ENCODE measurements at places on chromosomes 12 and 14.

GRCh38 chr12:107545737-107546353 lies 139.8 kb upstream of the PWP1 start:
- DNase-seq: peak; percentile 47

GRCh38 chr12:92612611-92613010 lies 90.2 kb upstream of the PLEKHG7 start:
- DNase-seq: no peak

GRCh38 chr14:66833816-66834215 lies 325.9 kb downstream of the GPHN start:
- no peak for DNase-seq

DNA sequence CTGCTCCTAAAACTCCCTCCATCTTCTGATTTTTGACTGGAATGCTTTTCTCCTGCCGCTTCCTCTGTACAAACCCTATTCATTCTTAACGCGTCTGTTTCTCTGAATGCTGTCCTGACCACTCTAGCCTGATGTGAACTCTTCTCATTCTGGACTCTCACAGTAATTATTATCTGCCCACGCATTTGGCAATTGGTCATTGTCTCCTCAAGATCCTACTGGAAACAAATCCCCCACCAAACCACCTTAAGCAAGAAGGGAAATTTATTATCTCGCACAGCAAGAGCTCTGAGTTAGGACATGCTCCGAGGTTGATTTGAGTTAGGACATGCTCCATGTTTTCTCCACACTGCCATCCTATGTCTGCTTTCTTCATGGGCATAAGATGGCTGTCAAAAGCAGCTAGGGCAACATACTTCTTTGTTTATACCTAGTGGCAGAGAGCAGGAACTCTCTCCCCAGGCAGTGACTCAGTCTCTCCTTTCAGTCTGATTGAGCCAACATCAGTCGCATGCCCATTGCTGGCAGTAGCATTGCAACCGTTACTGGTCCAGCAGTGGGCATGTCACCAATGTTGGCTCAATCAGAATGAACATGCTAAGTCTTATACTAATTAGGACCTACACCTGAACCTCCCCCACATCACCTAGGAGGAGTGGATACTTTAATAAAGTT lies 102.2 kb downstream of the SSPN start:
- DNase-seq: no peak

- no peak for DNase-seq
Observed at GRCh38 chr14:25607192-25607591, 557.2 kb upstream of the STXBP6 start.

- no peak for DNase-seq
Observed at GRCh38 chr12:92623386-92623785, 79.4 kb upstream of the PLEKHG7 start.

GRCh38 chr14:64478634-64479250 lies 13.4 kb downstream of the AKAP5 start:
- peak; percentile 21 for DNase-seq

DNA sequence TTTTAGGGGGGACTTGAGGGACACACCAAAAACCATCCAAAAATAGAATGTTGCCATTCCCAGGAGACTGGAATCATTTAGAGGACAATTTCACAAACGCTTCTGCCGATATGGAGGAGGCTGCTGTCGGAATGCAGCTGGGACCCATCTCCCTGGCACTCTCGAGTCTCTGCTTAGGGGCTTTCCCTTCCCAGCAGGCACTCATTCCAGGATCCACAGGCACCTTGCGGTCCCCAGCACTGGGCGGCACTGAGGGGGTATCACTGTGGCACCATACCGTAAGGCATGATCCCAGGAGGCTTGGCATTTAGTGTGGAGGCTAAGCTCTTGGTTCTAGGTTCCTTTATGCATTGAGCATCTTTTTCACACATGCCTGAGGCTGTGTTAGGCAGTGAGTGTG lies 36.6 kb upstream of the LTBP2 start:
- DNase-seq: no peak

DNA sequence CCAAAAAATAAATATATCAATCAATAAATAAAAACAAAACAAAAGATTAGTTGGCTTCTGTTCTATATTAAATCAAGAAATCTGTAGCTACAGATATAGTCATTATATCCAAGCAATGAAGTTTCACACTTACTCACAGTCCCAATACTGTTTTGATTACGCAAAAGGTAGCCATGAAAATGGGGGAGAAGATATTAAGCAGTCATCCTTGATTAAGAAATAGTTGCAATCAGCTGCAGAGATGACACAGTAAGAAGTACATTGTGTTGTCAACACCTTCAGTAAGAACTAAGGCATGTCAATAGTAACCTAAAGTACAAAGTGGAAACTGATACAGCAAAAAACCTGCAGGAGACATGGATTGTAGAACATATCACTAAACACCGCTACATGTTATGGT lies 11.0 kb upstream of the RHOJ start:
- DNase-seq: no peak

DNA sequence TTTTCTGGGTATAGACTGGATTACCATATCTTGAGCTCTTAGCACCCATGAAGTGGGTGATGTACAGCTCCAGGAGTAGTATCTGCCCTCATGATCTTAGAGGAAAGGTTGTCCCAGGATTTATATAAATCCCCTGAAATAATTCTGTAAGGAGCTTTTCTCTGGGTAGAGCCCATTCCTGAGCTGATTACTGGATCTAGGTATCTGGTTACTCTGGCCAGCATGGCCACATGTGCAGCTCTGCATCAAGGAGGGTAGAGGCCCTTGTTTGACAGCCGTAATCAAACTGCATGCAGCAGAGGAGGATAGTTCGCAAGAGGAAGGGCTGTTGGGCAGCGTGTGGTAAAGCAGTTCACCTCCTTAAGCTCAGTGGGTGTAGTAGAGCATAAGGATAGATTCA lies 8.5 kb downstream of the COX14 start:
- DNase-seq: no peak

GRCh38 chr12:47941871-47942613 lies 21.4 kb upstream of the TMEM106C start:
- no peak for DNase-seq

- no peak for DNase-seq
Observed at GRCh38 chr14:51639668-51640316, 11.9 kb upstream of the FRMD6 start.

DNA sequence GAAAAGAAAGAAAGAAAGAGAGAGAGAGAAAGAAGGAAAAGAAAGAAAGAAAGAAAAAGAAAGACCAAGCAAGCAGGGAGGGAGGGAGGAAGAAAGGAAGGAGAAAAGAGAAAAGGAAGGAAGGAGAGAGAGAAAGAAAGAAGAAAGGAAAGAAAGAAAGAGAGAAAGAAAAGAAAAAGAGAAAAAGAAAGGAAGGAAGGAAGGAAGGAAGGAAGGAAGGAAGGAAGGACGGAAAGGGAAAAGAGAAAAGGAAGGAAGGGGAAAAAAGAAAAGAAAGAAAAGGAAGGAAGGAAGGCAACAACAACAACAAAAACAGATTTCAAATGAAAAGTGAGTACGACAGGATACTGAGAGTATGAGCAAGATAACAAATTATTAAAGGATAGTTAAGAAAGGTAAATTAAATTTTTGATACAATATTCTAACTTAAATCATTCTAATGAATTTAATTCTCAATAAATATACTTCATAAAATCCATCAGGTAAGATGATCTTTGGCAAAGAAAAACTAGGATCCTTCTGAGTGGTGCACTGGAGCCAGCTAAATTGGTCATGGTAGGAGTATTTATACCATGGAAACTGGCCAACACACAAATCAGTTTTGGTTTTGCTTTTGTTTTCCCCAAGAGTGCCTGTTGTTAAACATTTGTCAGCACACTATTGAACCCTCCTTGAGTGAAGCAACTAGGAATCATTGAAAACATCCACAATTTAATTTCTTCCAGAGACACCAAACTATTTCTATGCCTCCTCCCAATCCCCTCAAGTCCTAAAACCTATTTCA lies 56.1 kb upstream of the DYRK2 start:
- peak; percentile 60 for DNase-seq

DNA sequence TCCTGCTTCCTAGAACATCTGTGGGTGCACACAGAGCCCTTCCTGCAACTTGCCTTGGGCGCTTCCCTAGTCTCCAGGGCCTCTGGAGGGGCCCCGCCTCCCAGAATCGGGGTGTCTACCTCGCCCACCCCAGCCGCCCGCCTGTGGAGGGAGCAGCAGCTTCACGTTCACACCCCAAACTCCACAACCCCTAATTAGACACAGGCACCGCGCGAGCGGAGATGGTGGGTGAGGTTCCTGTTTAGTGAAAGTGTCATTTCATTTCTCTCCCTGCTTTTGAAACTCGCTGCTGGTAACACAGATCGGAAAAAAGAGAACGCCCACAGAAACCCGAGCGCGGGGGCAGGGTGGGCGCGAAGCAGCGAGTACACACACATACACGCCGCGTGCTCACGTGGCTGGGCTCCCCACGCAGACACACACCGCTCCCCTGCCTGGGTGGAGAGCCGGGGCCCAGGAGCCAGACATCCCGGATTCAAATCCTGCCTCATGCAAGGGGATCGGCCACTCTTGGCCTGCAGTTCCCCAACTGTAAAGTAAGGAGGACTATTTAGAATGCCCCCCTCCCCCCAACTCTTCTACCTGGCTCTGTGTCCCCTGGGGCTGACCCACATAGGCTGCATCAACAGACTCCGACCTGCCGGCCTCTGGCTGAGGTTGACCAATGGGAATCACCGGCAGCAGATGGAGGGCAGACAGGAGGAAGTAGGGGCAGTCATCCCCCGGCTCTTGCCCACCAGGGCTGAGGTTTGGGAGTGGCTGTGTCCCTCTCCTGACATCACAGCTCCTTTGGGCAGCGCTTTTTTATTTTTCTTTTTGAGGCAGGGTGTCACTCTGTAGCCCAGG lies 79.2 kb upstream of the NCOR2 start:
- DNase-seq: no peak

DNA sequence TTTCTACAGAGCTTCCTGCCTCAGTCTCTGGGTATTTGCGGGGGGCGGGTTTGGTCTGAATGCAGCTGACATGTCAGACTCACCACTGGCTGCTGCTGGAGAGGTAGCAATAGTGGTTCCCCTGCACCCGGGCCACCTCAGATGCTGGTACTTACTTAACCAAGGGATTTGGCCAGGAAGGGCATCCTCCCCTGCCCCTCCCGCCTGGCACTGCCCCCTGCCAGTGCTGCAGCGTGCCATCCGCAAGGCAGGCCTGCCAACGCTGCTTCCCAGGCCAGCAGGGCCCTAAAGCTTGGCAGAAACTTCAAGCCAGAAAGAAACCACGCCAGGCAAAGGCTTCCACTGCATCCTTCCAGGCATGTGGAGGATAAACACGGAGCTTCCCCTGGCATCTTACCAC lies 22.1 kb downstream of the RAB35 start:
- no peak for DNase-seq

- DNase-seq: no peak
Observed at GRCh38 chr12:67449591-67450052, 180.5 kb downstream of the CAND1 start.

GRCh38 chr12:112347581-112347982 lies 34.6 kb downstream of the HECTD4 start:
- peak; percentile 89 for DNase-seq

DNA sequence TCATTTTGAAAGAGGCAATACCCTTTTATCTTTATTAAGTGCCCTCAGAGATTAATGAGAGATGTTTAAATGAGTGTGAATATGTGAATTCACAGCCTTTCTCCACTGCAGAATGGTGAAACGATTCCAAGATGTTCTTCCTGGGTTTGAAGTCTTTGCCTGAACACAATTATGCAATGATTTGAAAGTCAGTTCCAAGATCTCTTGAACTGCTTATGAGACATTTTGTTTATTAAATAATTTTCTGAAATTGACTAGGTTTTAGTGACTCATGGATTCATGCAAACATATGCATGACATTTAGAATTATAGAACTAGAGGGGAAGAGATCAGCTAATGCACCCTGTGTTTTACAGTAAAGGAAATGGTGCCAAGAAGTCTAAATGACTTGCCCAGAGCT lies 118.1 kb upstream of the SLC38A2 start:
- peak; percentile 71 for DNase-seq

GRCh38 chr12:109892748-109893147 lies 7.3 kb upstream of the TCHP start:
- no peak for DNase-seq

- DNase-seq: no peak
Observed at GRCh38 chr12:98736352-98737321, 91.5 kb downstream of the APAF1 start.

GRCh38 chr14:93804654-93805053 lies 16.4 kb upstream of the PRIMA1 start:
- DNase-seq: no peak

- no peak for DNase-seq
Observed at GRCh38 chr14:66003082-66003730, 483.0 kb upstream of the CCDC196 start.

DNA sequence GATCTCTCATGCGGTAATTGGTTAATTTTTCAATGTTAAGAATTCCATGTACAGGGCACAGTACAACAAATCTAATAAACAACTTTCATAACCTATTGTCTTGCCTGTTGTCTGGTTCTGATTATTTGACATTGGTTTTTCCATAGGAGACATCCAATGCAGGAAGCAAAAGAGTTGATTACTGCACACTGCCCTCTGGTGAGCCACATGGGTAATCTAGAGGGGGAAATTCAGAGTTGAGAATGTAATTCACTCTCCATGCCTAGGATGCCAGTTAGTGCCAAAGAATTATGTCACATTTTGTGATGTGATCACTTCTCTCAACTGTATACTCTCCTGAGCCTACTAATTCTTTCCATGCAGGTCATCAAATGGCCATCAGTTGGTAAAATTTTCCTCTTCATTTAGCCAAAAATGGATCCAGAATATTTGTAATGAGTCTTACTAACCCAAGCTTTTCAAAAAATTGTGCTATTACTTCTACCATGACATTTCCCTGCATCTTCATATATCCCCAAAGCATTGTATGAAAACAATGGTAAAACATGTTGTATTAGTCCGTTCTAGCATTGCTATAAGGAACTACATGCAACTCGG lies 17.7 kb upstream of the CCDC91 start:
- DNase-seq: peak; percentile 61

- no peak for DNase-seq
Observed at GRCh38 chr12:97982684-97983083, 520.1 kb downstream of the RMST start.

- no peak for DNase-seq
Observed at GRCh38 chr12:75011120-75011519, 198.5 kb downstream of the KCNC2 start.

GRCh38 chr12:124152731-124153130 lies 142.2 kb upstream of the RFLNA start:
- DNase-seq: peak; percentile 83

DNA sequence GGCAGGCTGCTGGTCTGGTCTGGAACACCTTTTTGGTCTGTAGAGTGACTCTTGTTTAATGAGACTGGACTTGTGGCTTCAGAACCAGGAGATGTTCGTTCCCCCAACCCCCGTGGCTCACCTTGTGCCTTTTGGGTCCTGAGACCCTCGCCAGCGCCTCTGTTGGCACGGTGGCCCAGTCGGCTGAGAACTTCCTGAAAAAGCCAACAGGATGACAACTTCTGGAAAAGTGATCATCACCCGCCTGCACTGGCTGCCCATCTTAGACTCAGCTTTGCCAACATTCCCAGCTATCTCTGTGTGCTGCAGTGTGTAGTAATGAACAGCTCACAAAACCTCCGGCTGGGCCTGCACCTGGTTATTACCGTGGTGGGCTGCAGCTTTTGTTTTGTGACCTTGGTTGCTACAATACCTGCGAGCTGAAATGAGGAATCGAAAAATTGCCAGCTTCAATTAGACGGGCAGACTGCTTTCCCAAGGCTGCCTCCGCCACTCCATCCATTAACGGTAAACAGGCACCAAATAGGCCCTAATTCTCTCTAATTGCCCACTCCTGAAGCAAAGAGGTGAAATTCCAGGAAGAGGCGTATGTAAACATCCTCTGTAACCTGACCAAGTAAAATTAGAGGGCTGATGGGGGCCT lies 16.0 kb downstream of the MEG3 start:
- DNase-seq: no peak

Data from fibroblast of skin of abdomen (primary cell).